IMR-90 (cell line): ENCODE measurements at places on chromosomes 7 and 10. TPM values are rescaled to one million over a fixed set of nuclear protein-coding genes. Genes with fewer than 3 reads are reported as not detected.

GRCh38 chr10:57986422-57986821, 281.3 kb downstream of the IPMK start:
- DNase-seq = no peak

- DNase-seq = no peak
Observed at GRCh38 chr10:34018784-34019183, 684.3 kb upstream of the NRP1 start.

GRCh38 chr7:131194070-131194865, 133.4 kb upstream of the MKLN1 start:
- DNase-seq = no peak

Gene KLF14
- total RNA-seq = not detected in 2 replicates

Gene MYL10
- not detected in 2 replicates for total RNA-seq

- DNase-seq = no peak
Observed at GRCh38 chr7:81330108-81330507, 411.3 kb upstream of the SEMA3C start.

Gene EBLN1
- total RNA-seq = not detected in 2 replicates

GRCh38 chr10:3712707-3713106, 72.3 kb downstream of the KLF6 start:
- DNase-seq = no peak

GRCh38 chr10:132593900-132594876, 56.6 kb downstream of the INPP5A start:
- DNase-seq = no peak

- DNase-seq = peak; percentile 44
Observed at GRCh38 chr10:19843487-19843886, 27.3 kb downstream of the PLXDC2 start.

GRCh38 chr10:93954299-93954698, 39.4 kb upstream of the PLCE1 start:
- no peak for DNase-seq

DNA sequence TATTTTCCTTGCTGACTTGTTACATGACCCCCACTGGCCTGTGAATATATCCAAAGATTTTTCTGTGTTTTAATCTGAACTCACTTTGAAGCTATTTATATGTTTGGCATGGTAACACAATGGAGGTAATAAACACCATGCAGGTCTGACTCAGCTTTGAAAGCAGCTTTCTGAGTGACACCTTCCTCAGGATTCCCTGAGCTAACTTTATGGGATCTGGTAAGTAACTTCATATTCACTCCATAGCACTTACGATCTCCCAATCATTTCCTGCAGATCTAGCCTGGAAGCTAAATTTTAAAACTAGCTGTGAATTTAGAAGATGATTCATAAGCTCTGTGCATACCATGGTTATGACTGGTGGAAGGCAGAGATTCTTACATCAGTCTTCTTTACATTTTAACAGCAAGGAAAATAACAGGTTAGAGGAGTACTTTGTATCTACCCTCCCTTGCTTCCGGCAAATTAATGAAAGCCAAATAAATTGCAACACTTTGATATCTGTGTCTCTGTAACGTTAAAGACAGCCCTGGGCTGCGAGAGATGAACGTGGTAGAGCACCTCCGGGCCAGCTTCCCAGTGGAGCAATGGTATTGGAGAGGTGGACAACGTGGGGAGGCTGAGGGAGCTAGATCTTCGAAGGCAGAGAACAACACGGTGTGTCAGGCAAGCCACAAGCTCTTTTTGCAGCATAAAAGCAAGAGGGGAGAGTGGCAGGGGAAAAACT, 170.2 kb upstream of the KLF14 start:
- DNase-seq = peak; percentile 93

Gene ACTL6B
- total RNA-seq = not detected in 2 replicates

Gene MMP21
- not detected in 2 replicates for total RNA-seq

- no peak for DNase-seq
Observed at GRCh38 chr7:73330772-73331171, 2.8 kb downstream of the FKBP6 start.

Gene RBP3
- not detected in 2 replicates for total RNA-seq

GRCh38 chr10:46283580-46284285, 3.1 kb upstream of the ANTXRL start:
- no peak for DNase-seq

GRCh38 chr10:62048470-62048869, 147.0 kb downstream of the ARID5B start:
- DNase-seq = no peak

DNA sequence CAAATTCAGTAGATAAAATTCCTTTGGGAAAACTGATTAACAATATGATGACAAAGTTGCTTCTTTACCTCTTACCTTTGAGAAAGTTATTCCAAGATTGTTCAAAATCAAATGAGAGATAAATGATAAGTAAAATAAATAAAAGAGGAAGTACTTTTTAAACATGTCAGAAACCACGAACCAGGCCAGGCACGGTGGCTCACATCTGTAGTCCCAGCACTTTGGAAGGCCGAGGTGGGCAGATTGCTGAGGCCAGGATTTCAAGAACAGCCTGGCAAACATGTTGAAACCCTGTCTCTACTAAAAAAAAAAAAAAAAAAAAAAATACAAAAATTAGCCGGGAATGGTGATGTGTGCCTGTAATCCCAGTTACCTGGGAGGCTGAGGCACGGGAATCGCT, 296.6 kb downstream of the HGF start:
- DNase-seq = no peak

Gene SYT15
- total RNA-seq = 0.54 and 1.1 TPM in 2 replicates
